NCI-H345 (cell line): ENCODE measurements at places on chromosomes 16 and 17.
A peak's percentile ranks its signal among the peaks of the same experiment; 100 is the strongest.

DNA sequence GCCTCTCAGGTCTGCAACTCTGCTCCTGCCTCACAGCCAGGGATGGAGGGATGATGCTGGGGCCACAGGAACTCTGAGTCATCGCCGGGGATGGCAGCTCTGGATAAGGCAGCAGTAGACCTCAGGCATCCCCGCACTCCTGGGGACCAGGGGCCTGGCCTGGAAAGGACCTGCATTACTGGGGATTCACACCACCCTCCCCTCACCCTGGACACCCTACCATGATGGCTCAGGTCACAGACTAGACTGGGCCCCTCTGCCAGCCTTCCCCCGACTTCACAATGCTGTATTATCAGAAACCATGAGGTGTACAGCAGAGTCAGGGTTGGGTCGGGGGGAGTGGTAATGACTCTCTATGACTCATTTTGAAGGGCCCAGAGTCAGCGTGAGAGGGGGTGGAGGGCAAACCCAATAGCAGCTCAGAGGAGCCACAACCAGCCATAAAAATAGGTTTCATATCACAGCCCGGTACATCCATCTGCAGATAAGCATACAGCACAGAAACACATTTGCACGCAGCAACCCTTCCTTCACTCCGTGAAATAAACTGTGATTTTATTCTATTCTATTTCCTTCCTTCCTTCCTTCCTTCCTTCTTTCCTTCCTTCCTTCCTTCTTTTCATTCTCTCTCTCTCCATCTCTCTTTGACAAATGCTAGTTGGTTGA, 28.8 kb downstream of the DYNLRB2 start:
- no peak for DNase-seq

DNA sequence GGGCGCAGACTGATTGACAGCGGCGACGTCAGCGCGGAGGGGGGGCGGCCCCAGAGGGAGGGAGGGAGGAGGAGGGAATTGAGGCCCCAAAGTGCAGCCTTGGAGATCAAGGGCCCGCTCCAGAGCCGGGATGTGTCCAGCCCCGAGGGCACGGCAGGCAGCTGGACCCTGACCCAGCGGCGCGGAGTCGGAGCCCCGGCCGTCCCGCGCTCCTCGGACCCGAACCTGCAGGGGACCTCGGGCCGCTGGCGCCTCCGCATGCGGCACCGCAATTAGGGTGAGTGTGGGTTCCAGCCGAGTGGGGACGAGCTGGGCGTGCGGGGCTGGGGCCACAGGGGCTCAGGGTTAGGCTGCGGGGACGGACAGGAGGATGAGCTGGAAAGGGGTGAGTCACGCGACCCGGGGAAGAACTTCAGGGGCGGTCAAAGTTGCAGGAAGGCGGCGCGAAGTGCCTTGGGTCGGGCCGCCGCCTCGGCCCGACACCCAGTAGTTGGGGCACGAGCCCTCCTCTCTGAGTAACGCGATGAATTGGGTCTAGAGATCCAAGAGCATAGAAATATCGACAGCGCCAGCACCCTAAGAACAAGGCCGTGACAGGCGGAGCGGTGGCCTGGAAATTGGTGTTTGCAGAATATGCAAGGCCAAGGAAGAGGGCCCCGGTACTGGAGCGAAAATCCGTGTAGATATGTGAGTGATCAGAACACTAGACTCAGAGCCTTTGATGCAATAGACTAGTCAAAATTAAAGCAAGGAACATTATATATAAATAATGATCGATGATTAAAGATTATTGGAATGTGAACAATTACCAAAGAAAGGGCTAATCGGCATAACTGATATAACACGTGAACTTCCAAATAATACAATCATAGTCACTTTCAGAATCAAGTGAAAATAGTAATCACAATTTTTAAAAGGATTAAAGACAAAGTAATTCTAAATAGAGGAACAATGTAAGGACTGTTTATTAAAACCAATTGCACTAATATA, at the start of gene TBX4:
TSS of gene TBX4 (plus strand) at position 122 of the 990 bp plus-strand sequence. CDS start 4,069 bp downstream, outside the sequence.
- no peak for DNase-seq

GRCh38 chr17:64028874-64029464, 8.5 kb upstream of the ICAM2 start:
- DNase-seq: peak; percentile 68

DNA sequence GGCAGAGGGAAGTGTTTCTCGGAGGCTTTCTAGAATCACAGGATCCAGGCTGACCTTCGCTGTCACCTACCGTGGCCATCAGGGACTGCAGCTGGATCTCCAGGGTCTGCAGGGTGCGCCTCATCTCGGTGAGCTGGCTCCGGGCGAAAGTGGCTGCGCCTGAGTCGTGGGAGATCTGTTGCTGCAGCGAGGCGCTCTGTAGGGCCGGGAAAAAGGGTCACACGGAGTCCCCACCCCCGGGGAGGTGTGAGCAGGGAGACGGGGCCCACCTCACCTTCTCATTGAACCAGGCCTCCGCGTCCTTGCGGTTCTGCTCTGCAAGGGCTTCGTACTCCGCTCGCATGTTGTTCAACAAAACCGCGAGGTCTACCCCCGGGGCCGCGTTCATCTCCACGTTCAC, 2.9 kb downstream of the KRT28 start:
- no peak for DNase-seq

- no peak for DNase-seq
Measured at GRCh38 chr17:8754890-8755289, 3.5 kb downstream of the SPDYE4 start.

DNA sequence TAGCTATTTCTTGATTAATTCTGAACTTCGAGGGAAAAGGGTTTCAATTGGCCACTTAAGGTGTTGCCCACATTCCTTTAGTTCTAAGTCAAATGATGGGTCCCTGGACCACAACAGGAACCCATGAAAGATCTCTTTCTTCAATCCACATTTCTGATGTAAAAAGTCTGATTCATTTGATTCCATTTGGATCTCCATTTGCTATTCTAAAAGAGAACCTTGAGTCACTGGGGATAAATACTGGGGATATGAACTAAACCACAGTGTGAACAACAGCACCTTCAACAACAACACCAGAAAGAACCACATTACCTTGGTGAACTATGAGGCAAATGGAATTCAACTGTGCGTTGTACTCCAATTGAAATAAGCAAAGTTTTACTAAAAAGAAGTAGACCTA, 108.9 kb upstream of the IRX5 start:
- DNase-seq: no peak
